EL (cell line): ENCODE measurements at places on chromosomes 11 and 22.

- no peak for DNase-seq
Measured at GRCh38 chr11:116498161-116498560, 274.6 kb downstream of the BUD13 start.

- no peak for DNase-seq
Measured at GRCh38 chr11:74321487-74322188, 10.2 kb upstream of the P4HA3 start.

- peak; percentile 81 for DNase-seq
Measured at GRCh38 chr22:28442264-28442710, 237.4 kb downstream of the TTC28 start.

DNA sequence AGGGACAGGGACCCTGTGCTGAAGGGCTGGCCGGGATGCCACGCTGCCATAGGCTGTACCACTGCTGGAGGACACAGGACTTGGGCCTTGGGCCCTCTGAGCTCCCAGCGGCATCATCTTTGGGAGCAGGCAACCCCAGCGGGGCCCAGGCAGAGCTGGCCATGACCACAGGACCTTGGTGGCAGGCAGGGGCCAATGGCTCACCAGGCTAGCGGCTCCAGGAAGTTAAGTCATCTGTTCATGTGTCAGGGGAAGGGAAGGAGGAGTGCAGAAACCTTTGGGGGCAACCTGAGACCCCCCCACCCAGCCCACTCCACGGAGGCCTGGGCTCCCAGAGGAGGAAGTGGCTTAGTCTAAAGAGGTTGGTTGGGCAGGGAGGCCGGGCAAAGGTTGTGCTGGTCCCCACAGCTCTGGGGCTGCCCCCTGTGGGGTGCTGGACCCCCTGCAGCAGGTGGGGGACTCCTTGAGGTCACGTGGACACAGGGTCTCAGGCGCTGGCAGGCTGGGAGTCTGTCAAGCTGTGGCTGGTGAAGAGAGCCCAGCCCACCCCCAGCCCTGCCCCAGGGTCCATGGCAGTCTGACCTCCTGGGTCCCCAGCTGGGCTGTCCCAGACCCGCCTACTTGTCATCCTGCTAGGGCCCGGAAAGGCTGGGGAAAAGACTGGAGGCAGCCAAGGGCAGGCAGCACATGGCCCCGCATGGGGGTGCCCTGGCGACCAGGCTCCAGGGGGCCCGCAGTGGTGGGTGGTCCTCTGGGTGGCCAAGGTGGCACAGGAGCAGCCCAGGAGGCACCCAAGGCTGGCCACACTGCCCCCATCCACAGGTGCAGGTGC is 184.3 kb downstream of the IGLL1 start:
- no peak for DNase-seq

DNA sequence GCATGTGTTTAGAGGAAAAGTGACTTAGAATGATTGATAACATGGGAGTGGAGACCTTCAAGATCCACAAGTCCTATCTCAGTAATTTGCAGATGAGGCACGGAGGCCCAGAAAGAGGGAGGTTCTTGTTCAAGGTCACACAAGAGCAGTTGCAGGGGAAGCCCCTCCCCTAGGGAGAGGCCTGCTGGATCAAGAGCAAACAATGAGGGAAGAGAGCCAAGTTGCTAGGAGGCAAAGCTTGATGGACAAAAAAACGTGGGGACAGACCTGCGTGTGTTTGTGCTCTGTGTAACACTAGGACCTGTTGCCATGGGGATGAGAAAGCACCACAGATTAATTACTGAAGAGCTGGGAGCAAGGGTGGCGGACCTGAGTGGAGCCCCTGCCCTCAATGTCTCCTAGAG is 6.4 kb upstream of the MFRP start:
- DNase-seq = no peak

- peak; percentile 72 for DNase-seq
Measured at GRCh38 chr11:33530815-33531214, 169.8 kb downstream of the C11orf91 start.

DNA sequence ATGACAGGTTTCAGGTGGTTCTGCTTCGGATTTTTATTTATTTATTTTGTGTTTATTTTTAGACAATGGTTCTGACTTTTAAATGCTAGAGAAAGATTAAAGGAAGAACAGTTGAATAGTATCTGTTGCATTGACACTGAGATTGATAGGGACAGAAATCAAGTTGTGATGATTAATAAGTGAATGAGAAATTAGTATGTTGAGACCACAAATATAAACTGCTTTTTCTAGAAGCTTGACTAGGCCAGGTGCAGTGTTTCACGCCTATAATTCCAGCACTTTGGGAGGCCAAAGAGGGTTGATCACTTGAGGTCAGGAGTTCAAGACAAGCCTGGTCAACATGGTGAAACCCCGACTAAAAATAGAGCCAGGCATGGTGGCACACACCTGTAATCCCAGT is 65.1 kb upstream of the TNRC6B start:
- no peak for DNase-seq

GRCh38 chr11:70891844-70892380 is 360.5 kb downstream of the SHANK2 start:
- DNase-seq = no peak

GRCh38 chr22:22721681-22722354 is 77.4 kb downstream of the GGTLC2 start:
- DNase-seq = peak; percentile 9

GRCh38 chr11:93510196-93510873 is 32.9 kb downstream of the SMCO4 start:
- no peak for DNase-seq

- no peak for DNase-seq
Measured at GRCh38 chr22:25360411-25360810, 141.0 kb downstream of the CRYBB2 start.

- peak; percentile 65 for DNase-seq
Measured at GRCh38 chr11:82682003-82682751, 51.5 kb downstream of the FAM181B start.

DNA sequence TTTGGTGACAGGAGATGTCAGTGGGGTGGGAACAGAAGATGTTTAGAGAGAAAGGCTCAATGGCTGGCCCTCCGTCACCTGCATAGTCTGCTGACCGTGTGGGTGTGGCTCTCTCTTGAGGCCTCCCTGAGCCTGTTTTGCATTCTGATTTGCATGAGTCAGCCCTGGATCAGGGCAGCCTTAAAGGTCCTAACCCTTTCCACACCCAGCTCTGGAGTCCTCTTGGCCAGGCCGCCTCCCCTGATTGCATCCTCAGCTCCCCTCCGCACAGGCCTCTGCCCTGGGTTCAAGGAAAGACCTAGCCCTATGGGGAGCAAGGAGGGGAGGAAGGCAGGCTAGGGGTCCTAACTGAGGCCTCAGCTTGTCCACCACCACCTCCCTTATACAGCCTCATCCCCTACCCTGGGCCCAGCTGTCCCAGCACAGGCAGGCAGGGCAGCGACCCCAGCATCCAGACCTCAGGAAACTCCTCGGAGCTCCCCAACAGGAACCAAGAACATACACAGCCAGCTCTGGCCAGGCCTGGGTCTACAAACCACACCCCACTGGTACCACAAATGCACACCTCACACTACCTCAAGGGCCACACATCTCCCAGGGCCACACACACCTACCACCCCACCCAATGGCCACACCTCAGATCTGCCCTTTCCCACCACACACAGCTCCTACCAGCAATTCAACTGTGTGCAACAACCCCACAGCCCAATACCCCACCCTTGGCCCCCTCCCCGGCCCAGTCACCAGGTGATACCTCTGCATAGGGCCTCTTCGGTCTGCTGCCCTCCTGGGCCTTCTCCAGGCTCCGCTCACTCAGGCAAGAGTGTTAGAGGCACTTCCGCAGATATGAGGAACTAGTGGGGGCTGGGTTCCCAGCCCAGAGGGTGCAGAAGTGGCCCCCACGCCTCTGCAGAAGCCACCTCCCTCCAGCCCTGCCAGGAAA is 13.7 kb downstream of the ARAP1 start:
- peak; percentile 59 for DNase-seq

DNA sequence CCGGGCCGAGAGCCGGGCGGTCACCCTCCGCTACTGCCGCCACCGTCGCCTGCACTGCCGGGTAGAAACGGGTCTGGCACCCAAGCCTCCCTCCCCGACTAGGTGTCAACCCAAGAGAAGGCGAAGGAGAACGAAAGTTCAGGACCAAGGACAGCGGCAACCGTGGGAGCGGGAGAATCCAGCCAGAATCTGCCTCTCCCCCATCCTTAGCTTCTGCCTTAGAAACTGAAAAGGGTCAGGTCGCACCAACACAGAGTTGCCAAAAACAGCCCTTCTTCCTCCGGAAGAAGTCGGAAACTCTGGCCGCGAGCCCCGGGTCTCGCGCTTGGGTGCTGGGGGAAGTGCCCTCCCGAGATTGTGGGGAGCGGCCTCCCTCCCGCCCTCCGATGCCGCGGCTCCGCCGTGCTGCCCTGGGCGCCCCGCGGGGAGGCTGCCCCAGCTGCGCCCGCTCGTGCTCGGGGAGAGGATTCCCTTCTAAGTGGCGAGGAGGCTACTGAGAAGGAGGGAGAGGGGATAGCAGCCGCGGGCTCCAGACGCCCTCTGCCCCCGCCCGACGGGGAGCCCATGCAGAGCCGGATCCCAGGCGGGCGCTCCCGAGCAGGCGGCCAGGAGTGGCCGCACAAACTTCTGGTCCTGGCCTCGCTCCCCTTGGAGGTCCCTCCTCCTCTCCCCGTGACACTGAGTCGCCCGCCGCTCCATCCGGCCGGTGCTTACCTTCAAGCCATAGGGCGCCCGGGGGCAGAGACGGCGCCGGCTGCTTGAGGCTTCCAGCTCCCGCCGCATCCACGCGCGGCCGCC is 637 bp downstream of the DRD2 start:
- peak; percentile 74 for DNase-seq

DNA sequence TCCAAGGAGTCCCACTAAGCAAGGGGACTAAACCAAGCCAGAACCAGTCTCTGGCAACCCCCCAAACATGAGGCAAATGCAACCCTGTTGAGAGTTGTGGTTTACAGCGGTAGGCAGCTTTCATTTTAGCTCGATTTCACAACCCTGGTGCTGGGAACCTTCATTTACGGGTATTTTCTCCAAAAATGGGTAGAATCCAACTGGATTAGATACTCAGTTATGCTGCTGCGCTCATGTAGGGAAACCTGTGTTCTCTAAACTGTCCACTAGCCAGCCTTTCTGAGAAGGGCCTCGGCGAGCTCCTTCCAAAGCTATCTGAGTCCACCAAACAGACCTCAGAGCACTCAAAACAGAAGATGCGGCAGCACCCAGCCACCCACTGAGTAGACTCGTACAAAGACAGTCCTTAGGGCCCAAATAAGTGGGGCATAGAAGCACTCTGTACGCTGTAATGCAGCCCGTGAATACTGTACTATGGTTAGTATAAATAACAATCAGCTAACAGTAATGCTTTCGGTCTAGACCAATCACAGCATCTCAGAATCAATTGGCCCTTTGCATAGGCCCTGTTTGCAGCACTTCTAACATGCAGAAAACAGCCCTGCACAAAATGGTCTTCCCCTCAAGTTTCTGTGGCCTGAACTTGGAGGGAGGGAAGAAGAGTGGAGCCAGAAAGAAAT is 104.7 kb downstream of the ETS1 start:
- peak; percentile 58 for DNase-seq

- no peak for DNase-seq
Measured at GRCh38 chr11:12799334-12799835, 125.2 kb downstream of the TEAD1 start.

DNA sequence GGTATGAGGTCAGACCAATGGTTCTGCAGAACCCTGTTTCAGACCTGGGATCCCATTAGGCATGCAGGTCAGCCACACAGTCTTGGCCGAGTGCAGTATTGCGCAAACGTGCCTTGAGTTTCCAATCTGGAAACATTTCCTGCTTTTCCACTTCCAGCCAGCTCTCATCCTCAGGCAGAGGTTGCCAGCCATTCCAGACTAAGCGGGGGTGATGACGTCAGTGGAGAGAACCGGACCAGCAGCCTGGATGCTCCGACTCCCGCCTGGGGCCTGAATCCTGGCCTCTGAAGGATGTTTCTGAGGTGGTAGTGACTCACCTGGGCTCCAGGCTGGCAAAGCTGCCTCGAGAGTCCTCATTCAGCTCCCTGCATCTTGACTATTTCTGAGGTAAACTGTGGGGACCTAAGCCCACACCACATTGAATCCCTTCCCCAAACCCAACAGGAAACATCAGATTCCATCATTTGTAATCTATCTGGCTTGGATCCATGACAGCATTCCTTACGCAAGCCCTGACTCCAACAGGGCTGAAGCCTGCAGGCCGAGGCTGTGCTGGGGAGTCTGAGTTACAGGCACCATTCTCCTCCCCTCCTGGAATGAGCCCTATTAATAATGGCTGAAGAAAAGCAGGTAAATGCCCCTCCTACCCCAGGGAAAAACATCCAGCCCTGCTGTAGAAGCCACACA is 83.0 kb downstream of the ABTB2 start:
- DNase-seq = peak; percentile 98

DNA sequence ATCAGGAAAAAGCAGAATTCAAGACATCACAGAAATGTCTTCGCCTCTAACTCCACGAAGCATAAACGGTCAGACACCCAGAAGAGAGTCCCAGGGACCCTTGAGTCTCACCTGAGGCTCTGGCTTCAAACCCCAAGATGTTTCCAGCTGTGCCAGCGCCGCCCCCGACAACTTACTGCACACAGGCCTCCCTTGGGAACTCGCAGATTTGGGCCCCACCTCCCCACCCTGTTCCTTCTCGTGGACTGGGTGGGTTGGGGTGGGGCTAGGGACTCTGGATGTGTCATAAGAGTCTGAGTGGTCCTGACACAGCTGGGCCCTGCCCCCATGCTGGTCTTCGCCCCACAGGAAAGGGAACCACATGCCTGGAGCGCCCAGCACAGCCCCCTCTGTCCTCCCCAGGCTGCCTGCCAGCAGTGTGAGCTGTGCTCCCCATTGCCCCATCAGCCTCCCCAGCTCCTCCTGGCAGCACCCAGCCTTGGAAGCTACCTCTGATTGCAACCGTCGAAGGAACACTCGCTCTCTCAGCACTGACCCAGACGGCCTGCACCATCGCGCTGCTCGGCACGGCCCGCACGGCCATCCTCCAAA is 147.5 kb downstream of the CRYBB2 start:
- DNase-seq = no peak

DNA sequence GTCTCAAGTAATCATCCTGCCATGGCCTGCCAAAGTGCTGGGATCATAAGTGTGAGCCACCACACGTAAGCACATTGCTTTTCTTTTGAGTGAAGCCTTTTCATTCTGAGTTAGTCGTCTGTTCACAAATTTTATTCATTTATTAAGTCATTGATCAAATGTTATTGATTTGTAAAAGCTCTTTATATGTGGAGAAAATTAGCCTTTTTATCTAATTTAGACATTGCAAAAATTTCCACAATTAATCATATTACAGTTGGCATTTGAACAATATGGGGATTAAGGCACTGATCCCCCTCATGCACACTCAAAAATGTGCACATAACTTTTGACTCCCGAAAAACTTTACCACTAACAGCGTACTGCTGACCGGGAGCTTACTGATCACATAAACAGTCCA is 7.5 kb upstream of the EMID1 start:
- no peak for DNase-seq

DNA sequence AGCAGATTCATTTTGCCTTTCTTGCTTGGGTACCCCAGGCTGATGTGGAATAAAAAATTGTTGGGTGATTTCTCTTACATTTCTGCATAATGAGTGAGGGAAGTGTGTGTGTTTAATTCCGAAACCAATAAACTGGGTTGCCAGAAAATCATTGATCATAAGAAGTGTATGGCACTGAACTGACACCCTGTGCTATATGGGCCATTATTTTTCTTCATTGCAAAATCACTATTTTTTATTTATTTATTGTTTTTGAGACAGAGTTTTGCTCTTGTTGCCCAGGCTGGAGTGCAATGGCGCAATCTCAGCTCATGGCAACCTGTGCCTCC is 14.6 kb upstream of the HIKESHI start:
- DNase-seq = no peak

- DNase-seq = no peak
Measured at GRCh38 chr11:119688356-119688755, 40.6 kb downstream of the NECTIN1 start.

GRCh38 chr22:23067023-23067650 is 3.2 kb upstream of the GNAZ start:
- DNase-seq = no peak
